ENCODE measurements at places on chromosomes 4 and X.

DNA sequence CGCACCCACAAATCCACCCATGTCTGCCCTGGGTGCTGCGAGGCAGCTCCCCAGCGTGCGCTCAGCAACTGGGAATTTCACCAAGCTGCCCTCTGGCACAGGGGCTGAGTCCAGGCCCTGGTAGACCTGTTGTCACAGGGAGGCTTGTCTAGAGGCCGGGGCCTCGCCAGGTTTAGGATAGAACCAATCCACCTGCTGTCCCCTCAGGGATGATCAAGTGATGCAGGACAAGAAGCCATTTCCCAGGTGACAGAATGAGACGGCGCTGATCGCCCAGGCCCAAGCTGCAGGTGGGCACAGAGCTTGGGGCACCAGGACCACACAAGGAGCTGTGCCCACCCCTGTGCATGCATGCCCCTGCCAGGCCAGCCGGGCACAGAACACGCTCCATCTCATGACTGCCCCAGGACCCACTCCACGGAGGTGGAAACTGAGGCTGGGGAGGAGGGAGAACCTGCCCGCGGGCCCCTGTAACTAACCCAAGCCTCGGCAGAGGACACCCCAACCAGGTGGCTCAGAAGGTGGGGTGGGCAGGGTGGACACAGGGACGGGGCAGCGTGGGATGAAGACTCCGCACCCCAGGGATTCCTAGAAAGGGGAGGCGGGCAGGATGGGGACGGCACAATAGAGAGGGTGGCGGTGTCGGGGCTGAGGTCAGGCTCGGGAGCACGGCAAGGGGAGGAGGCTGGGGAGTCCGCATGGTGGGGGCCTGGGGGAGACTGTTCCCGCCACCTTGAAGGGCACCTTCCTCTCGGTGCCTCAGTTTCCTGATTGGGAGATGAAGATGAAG, 78.0 kb downstream of the ZFYVE28 start:
- DNase-seq = no peak

GRCh38 chr4:40281099-40281498, 54.0 kb upstream of the CHRNA9 start:
- no peak for DNase-seq

GRCh38 chr4:121679951-121680350, 16.8 kb downstream of the ANXA5 start:
- DNase-seq = no peak

DNA sequence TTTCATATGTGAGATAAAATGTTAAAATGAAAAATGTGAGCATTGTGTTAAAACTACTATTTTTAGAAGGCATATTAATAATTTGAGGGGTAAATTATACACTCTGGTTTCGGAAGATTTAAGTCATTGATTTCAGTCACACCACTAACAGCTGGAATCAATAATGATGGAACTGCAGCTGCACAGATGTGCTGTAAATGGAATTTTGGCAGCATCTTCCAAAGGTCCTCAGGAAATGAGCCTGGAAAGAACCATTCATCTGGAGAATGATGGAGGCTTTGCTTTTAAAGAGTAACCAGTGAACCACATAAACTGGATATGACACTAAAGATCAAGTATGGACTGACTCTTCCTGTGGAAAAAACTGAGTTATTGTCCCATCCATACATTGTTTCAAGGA, 759.0 kb upstream of the EPHA5 start:
- no peak for DNase-seq

DNA sequence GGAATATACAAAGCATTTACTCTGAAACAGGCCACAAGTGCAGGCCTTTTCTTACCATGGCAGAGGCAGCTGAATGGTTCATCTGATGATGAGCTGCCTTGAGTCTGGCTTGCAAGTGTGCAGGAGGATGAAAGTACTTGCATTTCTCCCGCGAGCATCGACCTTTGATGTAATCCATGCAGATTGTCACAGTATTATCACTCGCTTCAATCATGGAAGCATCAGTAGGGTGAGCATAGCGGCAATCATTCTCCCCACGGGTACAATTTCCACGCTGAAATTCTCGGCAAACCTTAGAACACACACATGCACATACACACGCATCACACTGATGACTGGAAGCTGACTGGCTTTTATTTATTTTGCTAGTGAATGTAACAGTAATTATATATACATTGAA, 98.0 kb downstream of the MBNL3 start:
- no peak for DNase-seq

- DNase-seq = no peak
These were observed 58.3 kb downstream of the ATP10D start for GRCh38 chr4:47543331-47543730.

- no peak for DNase-seq
These were observed 6.9 kb downstream of the SLC10A7 start for GRCh38 chr4:146514651-146515357.

DNA sequence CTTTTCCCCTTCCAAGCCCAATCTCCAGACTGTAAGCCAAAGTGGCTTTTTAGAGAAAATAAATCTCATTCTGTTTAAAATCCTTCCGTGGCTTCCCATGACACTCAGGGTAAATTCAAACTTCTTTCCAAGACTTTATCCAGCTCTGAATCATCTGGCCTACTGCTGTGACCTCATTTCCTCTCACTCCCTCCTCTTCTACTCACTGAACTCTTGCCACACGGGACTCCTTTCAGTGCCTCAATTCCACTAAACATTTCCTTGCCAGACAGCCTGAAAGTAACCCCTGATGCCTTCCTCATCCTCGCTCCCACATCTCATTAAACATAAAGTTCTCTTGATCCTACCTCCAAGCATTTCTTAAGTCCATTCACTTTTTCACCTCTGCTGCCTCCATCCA, 27.8 kb upstream of the RNF128 start:
- no peak for DNase-seq

DNA sequence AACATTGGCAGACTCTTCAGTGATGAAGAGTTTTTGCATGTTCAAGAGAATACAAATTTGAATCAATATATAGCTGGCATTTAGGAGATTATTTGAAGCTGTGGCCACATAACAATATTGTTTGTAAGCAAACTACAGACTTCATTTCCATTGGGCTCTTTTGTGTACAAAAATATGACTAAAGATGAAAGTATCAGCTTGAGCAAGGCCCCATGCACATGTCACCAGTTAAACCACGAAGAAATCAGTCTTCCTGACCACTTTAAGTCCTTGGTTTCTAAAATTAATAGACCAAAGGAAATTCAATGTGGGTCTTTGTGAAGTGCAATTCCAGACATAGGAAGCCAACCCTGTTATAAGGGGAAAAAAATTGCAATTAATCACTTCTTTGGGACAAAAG, 1664.6 kb upstream of the ADGRL3 start:
- no peak for DNase-seq

Measured in stimulated activated CD4-positive, alpha-beta T cell treated with anti-CD3 and anti-CD28 coated beads, Interleukin-2, amount 100 ng/mL, for 48 hours (primary cell).